Activated CD4-positive, alpha-beta T cell treated with anti-CD3 and anti-CD28 coated beads, Interleukin-2, amount 50 U/mL, for 24 hours (primary cell): ENCODE measurements at places on chromosomes 6 and 20.

GRCh38 chr6:136793363-136793762 is 1.1 kb upstream of the MAP3K5 start:
- DNase-seq: no peak

- DNase-seq: no peak
Measured at GRCh38 chr20:36478137-36478905, 63.0 kb upstream of the MYL9 start.

GRCh38 chr6:158686311-158686710 is 36.5 kb downstream of the SYTL3 start:
- DNase-seq: no peak

GRCh38 chr6:89205819-89206218 is 11.3 kb downstream of the GABRR1 start:
- no peak for DNase-seq

DNA sequence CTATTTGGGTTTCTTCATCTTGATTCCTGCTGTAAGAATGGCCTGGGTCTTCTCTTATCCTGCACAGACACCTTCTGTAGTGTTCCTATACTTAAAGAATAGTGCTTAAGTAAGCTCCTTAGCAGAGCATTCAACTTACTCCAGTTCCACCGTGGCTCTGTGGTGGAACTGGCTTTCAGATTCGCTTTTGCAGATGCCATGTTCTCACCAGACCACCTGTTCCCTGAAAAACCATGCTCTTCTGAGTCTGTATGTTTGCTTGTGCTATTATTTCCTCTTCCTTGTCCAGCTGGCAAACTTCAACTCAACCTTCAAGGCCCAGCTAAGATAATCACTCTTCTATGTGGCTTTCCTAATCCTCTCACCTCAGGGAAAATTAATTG is 4.9 kb downstream of the ELMO2 start:
- DNase-seq: no peak
